ENCODE measurements at places on chromosomes 12 and 14. TPM values are rescaled to one million over a fixed set of nuclear protein-coding genes. Genes with fewer than 3 reads are reported as not detected.

Gene CLEC1A
- 0.83 TPM for total RNA-seq

DNA sequence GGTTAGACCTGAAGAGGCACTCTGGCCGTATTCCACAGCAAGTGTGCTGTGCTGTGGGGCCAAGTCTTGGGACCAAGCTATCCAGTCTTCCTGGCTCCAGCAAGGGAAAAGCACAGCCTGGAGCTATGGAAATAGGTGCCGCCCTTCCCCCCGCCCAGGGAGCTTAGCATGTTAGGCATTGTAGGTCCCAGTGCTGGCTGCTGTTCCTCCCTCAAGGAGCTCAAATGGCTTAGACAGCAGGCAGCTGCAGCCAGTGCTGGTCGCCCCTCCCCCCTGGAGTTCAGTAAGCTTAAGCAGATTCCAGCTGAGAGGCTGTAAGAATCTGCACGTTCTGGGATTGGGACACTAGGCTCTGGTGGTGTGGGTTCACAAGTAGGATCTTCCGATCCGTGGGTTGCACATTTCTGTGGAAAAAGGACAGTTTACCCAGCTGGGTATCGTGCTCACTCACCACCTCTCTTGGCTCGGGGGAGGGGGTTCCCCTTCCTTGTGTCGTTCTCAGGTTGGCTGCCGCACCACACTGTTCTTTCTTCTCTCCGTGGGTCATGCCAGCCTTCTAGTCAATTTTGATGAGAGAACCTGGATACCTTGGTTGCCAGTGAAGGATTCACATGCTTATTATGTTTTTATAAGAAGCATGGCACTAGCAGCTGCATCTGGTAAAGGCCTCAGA lies 127.3 kb downstream of the CNTN1 start:
- no peak overlapping the region for H3K4me3 ChIP-seq
- no peaks in the 10 kb centered on the region for H3K36me3 ChIP-seq
- no peak overlapping the region for H3K27ac ChIP-seq

DNA sequence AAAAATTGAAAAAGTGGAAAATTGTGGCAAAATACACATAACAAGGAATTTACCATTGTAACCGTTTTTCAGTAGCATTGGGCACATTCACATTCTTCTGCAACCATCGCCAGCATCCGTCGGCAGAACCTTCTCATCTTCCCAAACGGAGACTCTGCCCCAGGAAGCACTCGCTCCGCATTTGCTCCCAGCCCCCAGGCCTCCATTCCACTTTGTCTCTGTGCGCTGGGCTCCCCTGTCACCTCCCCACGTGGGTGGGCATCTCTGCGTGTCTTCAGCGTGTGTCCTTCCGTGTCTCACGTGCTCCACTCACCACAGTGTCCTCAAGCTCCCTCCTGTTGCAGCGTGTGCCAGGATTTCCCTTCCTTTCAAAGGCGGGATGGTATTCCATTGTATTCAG lies 9.9 kb downstream of the GPR132 start:
- H3K27ac ChIP-seq, result no peak overlapping the region
- no peaks in the 10 kb centered on the region for H3K27me3 ChIP-seq
- no peak overlapping the region for H3K4me3 ChIP-seq
- no peaks in the 10 kb centered on the region for H3K36me3 ChIP-seq
- H3K4me1 ChIP-seq, result no peaks in the 10 kb centered on the region

- H3K36me3 ChIP-seq, result no peaks in the 10 kb centered on the region
- H3K4me1 ChIP-seq, result no peaks in the 10 kb centered on the region
- H3K27me3 ChIP-seq, result no peaks in the 10 kb centered on the region
- no peak overlapping the region for H3K27ac ChIP-seq
- DNase-seq, result no peak
Measured at GRCh38 chr14:53751650-53752049, 205.0 kb downstream of the BMP4 start.

DNA sequence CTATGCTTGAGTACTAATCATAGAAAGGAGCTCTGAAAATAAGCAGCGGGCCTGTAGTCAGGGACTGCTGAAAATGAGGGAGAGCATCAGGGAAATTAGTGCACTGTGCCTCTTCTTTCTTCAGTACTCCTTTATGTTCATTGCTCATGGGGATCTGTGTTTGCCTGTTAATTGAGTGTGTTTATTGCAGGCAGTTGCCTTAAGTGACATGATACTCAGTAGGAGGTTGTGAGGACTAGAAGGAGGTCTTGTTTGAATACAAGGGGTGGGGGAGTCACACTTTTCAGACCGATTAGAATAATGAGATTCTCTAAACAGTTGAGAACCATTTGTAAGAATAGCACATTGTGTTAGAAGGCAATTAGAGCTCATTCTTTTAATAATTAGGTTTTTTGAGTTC lies 102.6 kb upstream of the SLCO1C1 start:
- DNase-seq, result no peak
- H3K27me3 ChIP-seq, result no peaks in the 10 kb centered on the region
- no peak overlapping the region for H3K4me3 ChIP-seq
- H3K4me1 ChIP-seq, result no peaks in the 10 kb centered on the region
- no peak overlapping the region for H3K27ac ChIP-seq

- H3K27me3 ChIP-seq, result no peaks in the 10 kb centered on the region
- no peak overlapping the region for H3K27ac ChIP-seq
- H3K4me1 ChIP-seq, result no peaks in the 10 kb centered on the region
Measured at GRCh38 chr12:11666131-11667050, 16.9 kb downstream of the ETV6 start.

- H3K36me3 ChIP-seq, result no peaks in the 10 kb centered on the region
- H3K27ac ChIP-seq, result no peak overlapping the region
- DNase-seq, result no peak
- H3K4me3 ChIP-seq, result no peak overlapping the region
- H3K27me3 ChIP-seq, result no peaks in the 10 kb centered on the region
- no peaks in the 10 kb centered on the region for H3K4me1 ChIP-seq
Measured at GRCh38 chr14:46788994-46789393, 137.4 kb upstream of the RPL10L start.

DNA sequence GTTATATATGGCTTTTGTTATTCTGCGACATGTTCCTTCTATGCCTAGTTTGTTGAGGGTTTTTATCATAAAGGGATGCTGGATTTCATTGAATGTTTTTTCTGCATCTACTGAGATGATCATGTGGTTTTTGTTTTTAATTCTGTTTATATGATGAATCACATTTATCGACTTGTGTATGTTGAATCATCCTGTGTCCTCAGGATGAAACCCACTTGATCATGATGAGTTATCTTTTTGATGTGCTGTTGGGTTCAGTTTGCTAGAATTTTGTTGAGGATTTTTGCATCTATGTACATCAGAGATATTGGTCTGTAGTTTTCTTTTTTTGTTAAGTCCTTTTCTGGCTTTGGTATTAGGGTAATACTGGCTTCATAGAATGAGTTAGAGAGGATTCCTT lies 291.2 kb downstream of the AKAP6 start:
- no peak for DNase-seq
- H3K27ac ChIP-seq, result no peak overlapping the region
- no peaks in the 10 kb centered on the region for H3K27me3 ChIP-seq
- H3K4me1 ChIP-seq, result no peaks in the 10 kb centered on the region
- H3K36me3 ChIP-seq, result no peaks in the 10 kb centered on the region

- H3K27me3 ChIP-seq, result peaks cover 12% of the 10 kb centered on the region
- H3K4me3 ChIP-seq, result no peak overlapping the region
- no peaks in the 10 kb centered on the region for H3K4me1 ChIP-seq
- H3K27ac ChIP-seq, result no peak overlapping the region
- no peaks in the 10 kb centered on the region for H3K36me3 ChIP-seq
Measured at GRCh38 chr12:110845339-110845682, 1.5 kb upstream of the CCDC63 start.

DNA sequence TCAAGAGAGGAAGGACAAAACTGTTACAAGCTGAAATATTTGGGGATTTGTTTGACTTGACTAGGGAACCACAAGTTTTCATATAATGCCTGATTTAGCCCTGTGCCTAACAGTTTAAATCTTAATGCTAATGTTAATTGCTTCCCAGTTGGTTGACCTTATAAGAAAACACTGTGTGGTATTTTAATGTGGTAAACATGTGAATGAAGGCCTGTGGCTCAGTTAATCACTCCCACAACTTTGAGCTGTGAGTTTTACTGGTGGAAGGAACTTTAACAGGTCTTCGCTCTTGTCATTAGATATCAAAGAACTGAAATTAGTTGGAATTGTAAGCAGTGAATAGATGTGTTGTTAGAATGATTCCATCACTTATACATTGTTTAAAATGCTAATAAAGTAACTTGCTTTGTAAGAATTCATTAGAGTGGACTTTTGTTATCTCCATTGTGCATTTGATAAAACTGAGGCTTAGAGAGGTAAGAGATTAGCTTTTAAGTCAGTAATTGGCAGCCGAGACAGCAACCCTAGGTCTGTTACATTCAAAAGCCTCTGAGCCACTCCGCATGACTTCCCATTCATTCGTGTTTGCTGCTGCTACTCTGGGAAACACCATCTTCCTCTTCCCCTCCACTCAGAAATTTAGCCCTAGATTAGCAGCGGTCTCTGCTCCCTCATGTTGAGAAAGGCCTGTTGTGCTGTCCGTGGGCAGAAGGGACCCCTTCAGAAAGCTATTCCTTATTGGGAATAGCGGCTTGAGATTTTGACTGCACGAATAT lies 1.0 kb upstream of the TBK1 start:
- peak overlapping the region; percentile 98 for H3K4me3 ChIP-seq
- no peak for DNase-seq
- no peak overlapping the region for H3K27ac ChIP-seq
- no peaks in the 10 kb centered on the region for H3K4me1 ChIP-seq
- no peaks in the 10 kb centered on the region for H3K36me3 ChIP-seq

DNA sequence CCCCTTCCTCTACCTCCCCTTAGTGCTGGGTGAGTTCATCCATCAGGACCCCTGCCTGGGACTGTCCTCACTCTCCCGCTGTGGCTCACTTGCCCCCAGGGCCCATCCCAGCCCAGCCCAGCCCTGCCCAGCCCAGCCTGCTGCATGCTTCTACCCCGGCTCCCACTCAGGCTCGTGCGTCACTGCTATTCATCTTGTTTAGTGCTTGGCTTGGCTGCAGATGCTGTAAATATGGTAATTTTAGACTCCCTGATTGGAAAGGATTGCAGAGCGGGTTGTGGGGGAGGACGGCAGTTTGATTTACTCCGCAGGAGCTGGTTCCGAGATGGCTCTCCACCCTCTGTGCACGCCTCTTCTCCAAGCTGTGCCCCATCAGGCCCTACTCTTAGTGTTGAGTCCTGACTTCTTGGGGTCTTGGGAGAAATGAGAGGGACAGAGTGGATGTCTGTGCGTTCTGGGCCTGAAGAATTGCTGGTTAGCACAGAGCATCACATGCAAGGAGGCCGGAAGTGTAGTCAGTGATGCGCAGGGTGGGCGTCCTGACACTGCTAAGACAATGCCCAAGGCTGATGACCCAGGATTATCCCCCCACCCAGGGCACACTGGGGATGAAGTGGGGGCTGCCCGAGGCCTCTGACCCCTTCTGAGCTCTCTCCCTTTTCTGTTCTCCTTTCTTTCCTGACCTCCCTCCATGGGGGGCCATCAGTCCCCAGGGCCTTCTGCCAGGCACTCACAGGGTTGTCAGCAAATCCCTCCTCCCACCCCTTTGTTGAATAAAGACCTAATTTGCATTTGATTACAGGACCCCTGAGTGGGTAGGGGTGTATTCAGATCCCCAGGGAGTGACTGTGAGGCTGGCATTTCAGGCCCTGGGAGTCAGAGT lies 244.4 kb downstream of the ZFP36L1 start:
- H3K27ac ChIP-seq, result no peak overlapping the region
- H3K27me3 ChIP-seq, result no peaks in the 10 kb centered on the region
- DNase-seq, result no peak

DNA sequence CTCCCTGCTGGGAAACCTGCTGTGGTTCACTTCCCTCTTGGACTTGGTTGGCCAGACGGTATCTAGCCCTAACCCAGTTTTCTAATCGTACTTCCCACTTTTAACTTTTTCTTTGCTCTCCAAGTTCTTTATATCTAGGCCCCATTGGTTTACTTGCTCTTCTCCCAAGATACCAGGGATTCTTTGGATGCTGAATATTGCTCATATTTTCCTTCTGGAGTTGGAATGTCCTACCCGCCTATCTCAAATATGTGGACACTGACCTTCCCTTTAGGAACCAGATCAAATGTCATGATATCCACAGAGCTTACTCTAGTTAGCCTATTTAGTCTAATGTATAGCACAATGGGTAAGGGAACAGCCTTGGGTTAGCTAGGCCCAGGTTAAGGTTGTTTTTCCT lies 228.6 kb downstream of the DACT1 start:
- DNase-seq, result no peak
- no peaks in the 10 kb centered on the region for H3K4me1 ChIP-seq
- no peaks in the 10 kb centered on the region for H3K27me3 ChIP-seq
- no peak overlapping the region for H3K27ac ChIP-seq

Gene OTUB2
- 0.51 TPM for total RNA-seq

- no peaks in the 10 kb centered on the region for H3K4me1 ChIP-seq
- H3K27ac ChIP-seq, result no peak overlapping the region
- no peak for DNase-seq
- H3K36me3 ChIP-seq, result no peaks in the 10 kb centered on the region
Measured at GRCh38 chr14:39015360-39015961, 87.6 kb downstream of the SEC23A start.

Gene CAPZA3
- not detected for total RNA-seq

Gene PTHLH
- total RNA-seq, result 0.50 TPM

- no peak overlapping the region for H3K27ac ChIP-seq
- H3K4me3 ChIP-seq, result no peak overlapping the region
- H3K36me3 ChIP-seq, result no peaks in the 10 kb centered on the region
- H3K27me3 ChIP-seq, result no peaks in the 10 kb centered on the region
- DNase-seq, result no peak
Measured at GRCh38 chr12:98123021-98123461, 392.3 kb upstream of the TMPO start.

Gene BDKRB2
- 7.3 TPM for total RNA-seq

GRCh38 chr12:54065677-54066076 lies 12.0 kb downstream of the HOXC4 start:
- no peaks in the 10 kb centered on the region for H3K4me1 ChIP-seq
- DNase-seq, result no peak
- H3K36me3 ChIP-seq, result no peaks in the 10 kb centered on the region
- no peak overlapping the region for H3K27ac ChIP-seq

GRCh38 chr12:3559601-3560294 lies 68.7 kb downstream of the PRMT8 start:
- no peak overlapping the region for H3K4me3 ChIP-seq
- no peak overlapping the region for H3K27ac ChIP-seq
- H3K27me3 ChIP-seq, result no peaks in the 10 kb centered on the region
- DNase-seq, result no peak
- no peaks in the 10 kb centered on the region for H3K36me3 ChIP-seq
- no peaks in the 10 kb centered on the region for H3K4me1 ChIP-seq

DNA sequence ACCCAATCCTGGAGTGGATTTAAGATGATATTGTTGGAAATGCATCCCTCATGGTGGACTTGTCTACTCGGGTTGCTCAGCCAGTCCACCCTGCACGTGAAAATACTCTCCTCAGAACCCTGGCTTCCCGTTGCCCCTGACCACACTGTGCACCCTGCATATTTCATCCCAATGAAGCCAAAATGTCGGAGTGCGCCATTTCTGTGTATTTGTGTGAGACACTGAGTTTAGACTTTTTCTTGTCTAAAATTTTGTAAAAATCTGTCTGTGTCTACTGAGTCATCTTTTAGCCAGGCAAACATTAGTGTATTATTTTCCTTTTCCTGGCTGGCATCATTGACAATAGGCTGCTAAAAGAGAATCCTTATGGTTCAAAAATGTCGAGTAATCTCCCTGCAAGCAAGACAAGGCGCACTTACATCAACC lies 485 bp upstream of the PNMA1 start:
- H3K4me1 ChIP-seq, result no peaks in the 10 kb centered on the region
- peak overlapping the region; percentile 67 for H3K4me3 ChIP-seq
- H3K27me3 ChIP-seq, result no peaks in the 10 kb centered on the region
- no peak overlapping the region for H3K27ac ChIP-seq

Gene METTL25
- 6.0 TPM for total RNA-seq

Gene SLC7A8
- 11.5 TPM for total RNA-seq
